ENCODE measurements at places on chromosomes 3 and 15.

DNA sequence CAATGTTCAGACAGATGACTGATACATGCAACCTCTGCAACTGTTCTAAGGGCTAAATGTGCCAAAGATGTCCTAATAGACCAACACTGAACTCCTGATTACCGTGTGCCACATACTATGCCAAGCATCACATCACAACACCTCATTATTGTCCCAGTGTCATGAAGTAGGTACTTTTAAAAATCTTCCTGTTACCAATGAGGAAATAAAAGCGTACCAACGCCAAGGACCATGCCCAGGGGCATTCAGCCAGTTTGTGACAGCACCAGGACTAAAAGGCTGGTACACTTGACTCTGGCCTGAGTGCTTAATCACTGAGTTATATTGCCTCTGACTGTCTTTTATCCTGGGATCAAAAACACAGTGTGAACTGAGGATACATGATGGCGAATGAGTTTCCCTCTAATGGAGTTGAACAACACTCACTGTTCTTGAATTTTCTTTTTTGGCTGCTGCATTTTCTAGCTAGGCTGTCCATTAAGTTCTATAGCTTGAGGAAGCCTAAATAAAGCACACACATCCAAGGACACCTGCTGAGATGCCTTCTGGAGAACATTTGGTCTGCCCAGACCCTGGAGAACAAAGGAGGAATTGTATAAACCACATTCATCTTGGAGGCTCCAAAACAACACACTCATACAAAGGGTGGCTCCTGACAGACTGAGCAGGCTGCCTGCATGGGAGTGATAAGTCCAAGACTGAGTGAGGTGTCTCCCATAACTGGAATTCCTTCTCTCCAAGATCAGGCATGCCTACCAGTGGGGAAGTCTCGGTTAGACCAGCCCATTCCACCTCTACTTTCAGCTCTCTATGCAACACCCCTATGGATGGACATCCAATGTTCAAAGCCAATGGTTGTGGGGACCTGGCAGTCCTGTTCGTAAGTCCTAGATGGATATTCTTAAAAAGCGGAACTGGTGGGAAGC, 126.7 kb upstream of the PRICKLE2 start:
- DNase-seq, result no peak

DNA sequence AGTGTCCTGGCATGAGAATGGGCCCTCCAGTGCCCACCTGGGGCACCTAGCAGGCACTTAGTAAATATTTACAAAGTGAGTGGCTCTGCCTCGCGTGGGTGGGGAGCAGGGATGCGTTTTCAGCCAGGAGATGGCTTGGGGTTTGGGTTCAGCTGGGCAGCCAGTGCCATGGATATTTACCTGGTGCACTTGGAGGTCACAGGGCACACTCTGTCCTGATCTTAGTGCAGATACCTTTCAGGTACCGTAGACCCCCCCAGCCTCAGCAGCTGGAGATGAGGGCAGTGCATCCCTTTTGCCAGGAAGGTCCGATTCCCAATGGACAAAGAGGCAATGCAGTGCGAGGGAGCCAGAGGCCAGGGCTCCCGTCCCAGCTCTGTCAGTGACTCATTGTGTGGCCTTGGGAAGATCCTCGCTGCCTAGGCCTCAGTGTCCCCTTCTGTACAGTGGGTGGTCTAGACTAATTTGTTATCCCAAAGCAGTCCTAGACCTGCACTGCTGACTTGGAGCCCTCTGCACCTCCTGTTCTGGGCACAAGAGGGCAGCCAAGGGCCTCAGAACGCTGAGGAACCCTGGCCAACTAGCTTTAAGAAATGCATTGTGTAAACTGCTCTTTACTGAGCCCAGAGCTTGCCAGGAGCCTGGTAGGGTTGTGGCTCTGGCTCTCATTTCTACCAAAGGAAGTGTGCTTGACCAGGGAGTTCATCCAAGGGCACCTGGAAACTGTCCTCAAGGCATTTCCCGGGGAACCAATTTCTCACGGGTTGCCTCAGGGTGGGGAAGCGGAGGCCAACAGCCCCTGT, 16.0 kb downstream of the HDAC11 start:
- no peak for DNase-seq

- no peak for DNase-seq
These were observed 43.4 kb downstream of the HCN4 start for GRCh38 chr15:73325191-73325861.

- no peak for DNase-seq
These were observed 191.7 kb downstream of the GOLGA6L6 start for GRCh38 chr15:20349774-20350498.

- DNase-seq, result no peak
These were observed 30.0 kb downstream of the KLHL25 start for GRCh38 chr15:85764649-85765277.

DNA sequence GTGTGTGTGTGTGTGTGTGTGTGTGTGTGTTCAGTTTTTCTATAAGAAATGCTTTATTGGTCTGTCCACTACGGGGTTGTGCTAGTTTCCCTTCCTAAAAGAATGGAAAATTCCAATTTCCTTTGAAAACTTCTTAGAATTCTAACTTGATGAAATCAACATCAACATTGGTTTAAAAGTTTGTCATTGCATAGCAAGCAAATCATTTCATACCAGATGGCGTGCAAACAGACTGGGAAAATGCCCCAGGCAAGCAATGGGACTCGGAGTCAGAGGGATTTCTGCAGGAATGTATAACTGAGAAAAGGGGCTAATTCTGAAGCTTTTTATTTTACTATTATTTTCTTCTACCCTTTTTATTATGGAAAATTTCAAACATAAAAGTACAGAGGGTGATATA, 13.1 kb upstream of the DYNC1LI1 start:
- no peak for DNase-seq

GRCh38 chr3:186311441-186311840, 50.6 kb downstream of the DGKG start:
- no peak for DNase-seq

- no peak for DNase-seq
These were observed 78.8 kb downstream of the BFSP2 start for GRCh38 chr3:133478624-133479023.

DNA sequence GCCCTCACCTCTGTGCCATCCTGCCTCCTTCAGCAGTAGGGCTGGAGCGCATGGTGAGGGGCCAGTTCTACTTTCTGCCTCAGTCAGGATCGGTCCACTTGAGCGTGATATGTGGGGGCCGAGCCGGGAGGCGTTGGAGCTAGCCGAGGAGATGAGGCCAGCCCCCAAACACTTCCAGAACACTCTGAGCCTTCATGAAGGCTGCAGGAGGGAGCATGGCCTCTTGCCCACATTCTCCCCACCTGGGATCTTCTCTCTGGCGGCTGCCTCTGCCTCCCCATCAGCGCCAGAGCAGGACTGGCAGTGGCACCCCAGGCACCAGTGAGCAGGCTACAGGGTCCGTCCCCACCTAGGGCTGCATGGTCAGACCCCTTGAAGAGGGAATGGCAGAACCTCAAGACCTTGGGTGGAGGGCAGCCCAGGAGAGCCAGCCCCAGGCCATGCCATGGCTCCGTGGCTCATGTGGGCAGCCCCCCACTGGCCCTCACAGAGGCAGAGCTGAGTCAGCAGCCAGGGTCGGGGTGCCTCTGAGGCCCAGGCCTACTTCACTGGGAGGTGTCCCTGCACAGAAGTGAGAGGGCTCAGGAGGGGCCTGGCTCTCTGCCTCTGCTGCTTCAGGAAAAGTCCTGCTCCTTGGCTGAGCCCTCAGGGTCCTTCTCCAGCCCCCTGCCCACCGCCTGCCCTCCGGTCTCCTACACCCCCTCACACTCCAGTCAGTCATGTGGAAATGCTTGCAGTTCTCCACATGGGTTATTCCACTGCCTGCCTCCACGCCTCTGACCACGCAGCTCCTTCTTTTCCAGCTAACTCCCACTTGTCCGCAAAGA, 28.1 kb upstream of the CYP11A1 start:
- DNase-seq, result no peak

GRCh38 chr15:84604826-84605553, 4.2 kb downstream of the ZSCAN2 start:
- no peak for DNase-seq

DNA sequence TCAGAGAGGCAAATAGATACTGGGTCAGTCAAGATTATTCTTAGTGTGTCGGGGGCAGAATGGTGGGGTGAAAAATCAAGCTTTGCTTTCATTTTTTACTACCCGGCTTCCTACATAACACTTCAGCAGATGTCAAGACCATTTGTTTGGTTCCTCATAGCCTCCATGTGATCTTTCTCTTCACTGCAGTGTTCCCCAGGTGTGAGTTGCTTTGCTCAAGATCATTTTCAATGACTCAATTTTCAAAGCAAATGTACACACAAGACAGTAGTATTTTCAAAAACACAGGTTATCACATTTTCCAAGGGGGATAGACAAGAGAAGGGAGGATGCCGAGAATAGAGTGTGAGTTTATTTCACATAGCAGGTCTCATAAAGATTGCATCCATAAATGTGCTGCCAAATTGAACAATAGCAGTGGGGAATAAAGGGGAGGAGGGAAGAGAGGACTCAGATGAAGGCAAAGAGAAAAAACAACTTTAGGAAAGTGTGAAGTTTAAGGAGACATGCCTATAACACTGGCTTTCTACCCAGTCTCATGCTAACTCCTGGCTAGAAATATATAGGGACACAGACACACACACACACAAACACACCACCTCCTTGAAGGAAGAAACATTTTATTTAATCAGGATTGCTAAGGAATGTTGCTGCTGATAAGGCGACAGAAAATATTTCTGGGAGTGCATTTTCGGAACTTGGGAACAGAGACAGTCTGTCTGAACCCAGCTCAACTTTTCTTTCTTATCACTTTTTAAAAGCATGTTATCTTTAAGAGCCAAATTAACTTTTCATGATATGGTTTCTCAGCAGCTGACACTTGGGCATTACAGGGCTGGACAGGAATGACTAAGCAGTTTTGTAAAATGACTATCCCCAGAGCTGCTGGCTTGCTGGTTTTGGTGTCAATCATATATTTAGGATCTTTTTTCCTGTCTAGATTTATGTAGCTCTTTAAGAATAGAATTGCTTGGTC, 402.4 kb downstream of the RBMS3 start:
- no peak for DNase-seq

- no peak for DNase-seq
These were observed 10.3 kb downstream of the CHP1 start for GRCh38 chr15:41241221-41241964.

DNA sequence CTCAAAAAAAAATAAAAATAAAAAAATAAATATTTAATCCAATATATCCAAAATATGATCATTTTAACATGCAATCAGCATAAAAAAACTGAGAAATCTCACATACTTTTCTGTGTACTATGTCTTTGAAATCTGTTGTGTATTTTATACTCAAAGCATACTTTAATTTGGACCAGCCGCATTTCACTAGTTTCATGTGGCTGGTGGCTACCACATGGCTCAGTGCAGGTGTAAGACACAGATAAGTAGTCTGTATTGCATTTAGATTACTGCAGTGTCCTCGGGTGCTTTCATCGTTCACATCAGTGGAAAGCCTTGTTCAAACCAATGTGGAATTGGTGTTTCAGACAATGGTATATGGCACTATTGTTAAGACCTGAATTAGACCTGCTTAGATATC, 11.0 kb downstream of the CRTC3 start:
- DNase-seq, result no peak

- DNase-seq, result no peak
These were observed at the start of gene SI for GRCh38 chr3:165078293-165078692. TSS of gene SI (minus strand) at chr3:165078496. CDS start at chr3:165076012, 2,484 bp downstream.

DNA sequence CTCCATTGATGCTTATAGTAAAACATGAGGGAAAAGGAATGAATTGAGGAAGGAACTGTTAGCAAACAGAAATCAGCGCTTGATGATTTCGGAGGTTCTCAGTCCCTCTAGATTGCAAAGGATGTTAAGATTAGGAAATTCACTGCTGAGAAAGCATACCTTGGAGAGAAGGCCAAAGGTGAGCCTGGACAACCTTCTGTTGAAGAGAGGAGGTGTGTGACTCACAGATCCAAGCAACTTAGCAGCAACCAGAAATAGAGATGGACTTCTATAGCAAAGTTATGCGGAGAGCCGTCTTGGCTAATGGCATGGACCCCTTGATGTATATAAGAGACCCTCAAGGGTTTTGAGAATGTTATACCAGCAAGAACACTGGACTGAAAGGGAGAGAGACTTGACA, 114.3 kb downstream of the EEFSEC start:
- no peak for DNase-seq

GRCh38 chr3:16516695-16517481, 3.4 kb upstream of the RFTN1 start:
- no peak for DNase-seq

DNA sequence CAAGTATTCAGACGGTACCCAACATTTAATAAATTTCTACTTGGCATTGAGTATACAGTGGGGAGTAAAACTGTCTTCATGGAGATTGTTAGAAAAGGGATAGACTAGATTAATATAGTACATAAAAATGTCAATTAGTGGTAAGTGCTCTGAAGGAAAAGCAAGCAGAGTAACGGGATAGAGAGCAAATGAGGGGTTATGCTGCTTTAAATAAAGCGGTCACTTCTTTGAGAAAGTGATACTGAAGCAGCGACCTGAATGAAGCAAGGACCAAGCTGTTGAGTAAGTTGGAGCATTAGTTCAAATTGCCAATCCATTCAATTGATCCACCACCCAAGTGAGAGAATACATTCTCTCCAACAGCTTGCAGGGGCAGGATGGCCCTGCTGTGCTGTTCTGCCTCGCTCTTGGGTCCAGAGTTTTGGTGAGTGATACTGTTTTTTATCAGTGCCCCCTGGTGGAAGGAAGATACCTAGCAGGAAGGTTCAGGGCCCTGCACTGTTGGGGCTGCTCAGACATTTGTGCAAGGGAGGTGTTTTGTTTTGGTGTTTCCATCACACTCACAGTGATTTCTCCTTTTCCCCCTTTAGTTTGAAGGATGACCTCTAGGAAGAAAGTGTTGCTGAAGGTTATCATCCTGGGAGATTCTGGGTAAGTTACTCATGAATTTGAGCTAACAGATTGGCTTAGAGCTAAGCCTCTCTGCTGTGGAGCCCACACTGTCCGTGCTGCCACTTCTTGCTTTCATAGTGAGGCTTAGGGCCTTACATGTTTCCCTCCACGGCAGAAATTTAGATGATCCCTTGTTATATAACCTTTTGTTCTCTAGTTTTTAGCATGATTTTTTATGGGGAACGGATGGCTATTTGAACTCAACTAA, 69.0 kb downstream of the RAB7A start:
- DNase-seq, result no peak

GRCh38 chr15:28985316-28985645, 99.5 kb downstream of the APBA2 start:
- DNase-seq, result no peak

DNA sequence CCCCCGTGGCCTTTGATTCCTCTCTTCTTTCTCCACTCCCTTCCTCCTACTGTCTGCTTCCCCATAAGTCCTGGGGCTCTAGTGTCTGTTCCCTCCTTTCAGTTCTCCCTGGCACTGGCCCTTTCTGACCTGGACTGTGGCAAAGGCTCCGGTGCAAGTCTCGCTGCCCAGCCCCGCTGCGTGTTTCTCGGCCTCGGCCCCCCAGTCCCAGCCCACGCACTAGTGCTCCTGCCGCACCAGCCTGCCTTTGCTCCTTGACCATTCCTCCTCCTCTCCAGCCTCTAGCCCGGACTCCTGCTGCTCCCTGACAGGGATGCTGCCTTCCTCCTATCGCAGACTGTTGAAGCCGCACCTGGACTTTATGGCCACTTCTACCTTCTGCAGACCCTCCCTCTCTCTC, 2.1 kb downstream of the TM6SF1 start:
- DNase-seq, result no peak

GRCh38 chr3:12875857-12876836, 34.8 kb upstream of the RPL32 start:
- peak; percentile 22 for DNase-seq
